ENCODE measurements at places on chromosomes 6 and 20.
A peak's percentile ranks its signal among the peaks of the same experiment; 100 is the strongest.

DNA sequence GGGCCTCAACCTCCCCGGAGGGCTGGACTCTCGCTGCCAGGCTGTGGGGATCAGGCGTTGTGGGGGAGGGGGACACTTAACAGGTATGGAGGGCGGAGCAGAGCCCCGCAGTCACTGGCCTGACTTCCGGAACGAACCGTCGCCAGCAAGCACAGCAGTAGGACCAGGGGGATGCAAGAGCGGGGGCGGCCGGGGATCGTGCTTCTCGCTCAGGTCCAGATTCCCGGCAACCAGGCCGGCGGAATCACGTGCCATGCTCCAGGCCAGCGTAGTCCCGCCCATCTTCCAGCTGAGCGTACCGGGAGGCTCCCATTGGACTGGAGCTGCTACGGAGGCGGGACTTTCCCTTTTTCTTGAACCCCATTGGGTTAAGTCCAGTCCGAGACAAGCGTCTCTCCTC, 10.0 kb upstream of the POU5F1 start:
- no peak for DNase-seq

- DNase-seq = no peak
These were observed 20.3 kb upstream of the ZNF831 start for GRCh38 chr20:59143326-59143725.

- DNase-seq = no peak
These were observed 106.1 kb upstream of the ASF1A start for GRCh38 chr6:118787724-118788423.

GRCh38 chr6:28371706-28372451, 22.1 kb downstream of the ZKSCAN3 start:
- peak; percentile 80 for DNase-seq

DNA sequence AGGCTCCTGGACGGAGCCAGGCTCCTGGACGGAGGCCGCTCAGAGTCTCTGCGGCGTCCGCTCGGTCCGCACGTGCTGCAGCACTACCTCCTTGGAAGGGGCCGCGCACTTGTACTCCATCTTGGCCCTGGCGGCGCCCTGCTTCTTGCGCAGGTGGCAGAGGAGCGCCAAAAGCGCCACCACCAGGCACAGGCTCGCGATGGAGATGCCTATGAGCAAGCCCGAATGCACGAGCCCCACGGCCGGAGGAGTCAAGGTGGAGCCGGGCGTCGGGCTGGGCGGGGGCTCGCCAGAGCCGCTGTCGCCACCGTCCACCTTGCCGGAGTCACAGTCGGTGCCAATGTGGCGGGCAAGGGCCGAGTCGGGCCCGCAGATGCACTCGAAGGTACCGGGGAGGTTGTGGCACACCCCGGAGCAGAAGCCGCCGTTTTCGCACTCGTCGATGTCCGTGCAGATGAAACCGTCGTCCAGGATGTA, 1.7 kb downstream of the THBD start:
- peak; percentile 23 for DNase-seq

- DNase-seq = no peak
These were observed 16.0 kb downstream of the CD40 start for GRCh38 chr20:46133886-46134654.

- DNase-seq = no peak
These were observed 274.2 kb upstream of the CDH4 start for GRCh38 chr20:60977901-60978300.

- no peak for DNase-seq
These were observed 566.3 kb downstream of the DHX35 start for GRCh38 chr20:39528436-39528835.

DNA sequence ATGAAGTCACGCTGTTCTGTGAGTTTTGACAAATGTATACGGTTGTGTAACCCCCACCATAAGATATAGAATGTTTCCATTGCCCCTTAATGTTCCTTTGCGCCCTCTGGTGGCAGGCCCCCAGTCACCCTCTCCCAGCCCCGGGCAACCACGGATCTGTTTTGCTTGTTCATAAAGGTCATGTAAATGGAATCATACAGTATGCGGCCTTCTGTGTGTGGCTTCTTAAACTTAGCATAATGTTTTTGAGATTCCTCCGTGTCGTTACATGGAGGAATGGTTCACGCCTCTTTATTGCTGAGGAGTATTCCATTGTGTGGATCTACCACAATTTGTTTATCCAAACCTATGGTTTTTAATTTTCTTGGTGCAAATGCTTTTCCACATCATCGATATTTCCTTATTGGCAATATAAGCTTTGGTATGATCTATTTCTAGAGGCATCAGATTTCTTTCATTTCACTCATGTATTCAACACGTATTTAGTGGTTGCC, 28.4 kb downstream of the LYRM2 start:
- peak; percentile 33 for DNase-seq

DNA sequence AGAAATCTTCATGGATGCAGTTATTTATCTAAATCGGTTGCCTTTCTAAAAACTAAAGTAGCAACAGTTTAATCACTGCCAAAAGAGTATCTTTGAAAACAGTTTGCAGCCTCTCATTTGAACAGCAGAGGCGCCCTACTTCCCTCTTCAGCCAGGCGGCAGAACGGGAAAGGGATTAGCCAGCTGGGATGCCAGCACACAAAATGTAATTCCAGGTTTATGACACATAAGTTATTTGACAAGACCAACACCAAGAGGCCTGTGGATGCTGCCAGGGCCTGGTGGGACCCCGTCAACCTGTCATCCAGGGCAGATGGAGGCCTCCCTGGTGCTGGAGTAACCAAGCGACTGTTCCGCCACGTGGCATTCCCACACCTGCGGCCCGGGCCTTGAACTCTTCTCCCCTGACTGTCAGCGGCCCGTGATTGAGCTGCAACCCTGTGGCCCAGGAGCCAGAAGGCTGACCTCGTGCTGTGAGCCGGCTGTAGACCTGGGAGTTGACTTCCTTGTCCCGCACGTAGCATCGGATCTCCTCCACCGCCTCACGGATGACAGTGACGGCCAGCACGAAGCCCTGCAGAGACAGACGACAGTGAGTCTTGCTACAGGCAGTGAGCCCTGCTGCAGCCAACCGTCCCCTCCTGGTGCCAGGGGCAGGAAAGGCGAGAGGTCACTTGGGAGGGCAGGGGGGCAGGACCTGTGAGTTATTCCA, 55.5 kb downstream of the ATP9A start:
- DNase-seq = peak; percentile 32

DNA sequence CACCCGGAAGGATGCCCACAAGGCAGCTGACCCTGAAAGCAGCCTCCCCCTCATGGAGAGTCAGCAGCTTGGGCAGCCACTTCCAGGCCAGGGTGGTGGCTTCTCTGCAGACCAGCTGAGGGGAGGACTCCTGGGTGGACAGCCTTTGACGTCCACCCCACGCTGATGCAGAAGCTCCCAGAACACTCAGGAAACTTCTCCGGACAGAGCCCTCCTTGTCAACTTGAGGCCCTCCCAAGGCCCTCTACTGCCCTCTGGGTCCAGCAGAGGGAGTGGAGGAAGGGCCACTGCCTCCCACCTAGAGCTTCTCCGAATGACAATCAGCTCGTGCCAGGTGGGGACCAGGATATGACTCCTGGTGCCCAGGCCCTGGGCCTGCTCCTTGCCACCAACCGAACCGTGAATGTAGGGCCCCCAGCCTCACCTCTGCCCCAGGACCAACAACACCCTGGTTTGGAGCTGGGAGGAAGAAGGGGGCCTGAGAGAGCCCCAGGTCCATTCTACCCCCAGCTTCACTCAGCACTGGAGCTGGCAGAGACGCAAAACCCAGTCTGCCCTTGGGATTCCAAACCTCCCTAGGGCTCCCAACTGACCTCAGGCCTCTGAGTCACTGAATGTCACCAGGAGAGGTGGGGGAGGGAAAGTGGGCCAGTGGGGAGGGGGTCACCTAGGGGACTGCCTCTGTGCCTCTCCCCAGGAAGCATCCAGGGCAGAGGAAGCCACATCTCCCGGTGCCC, 10.9 kb upstream of the SLC22A7 start:
- no peak for DNase-seq

DNA sequence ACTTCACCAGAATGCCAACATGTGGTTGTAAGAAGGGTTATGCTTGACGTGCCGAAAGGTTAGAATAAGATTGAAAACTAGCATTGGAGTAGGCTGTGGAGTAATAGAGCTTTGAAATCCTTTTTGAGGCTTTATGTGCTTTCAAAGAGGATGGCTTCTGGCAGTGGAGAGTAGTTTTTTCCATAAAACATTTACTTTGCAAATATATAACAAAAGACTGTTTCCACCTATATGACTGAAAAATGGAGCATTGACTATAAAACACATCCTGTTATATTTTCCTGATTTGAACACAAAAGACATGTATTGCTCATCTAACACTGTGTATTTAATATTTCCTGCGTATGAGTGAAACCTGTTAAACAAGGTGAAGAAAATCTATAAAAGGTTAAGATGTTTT, 38.8 kb downstream of the ZFAND3 start:
- DNase-seq = no peak

- DNase-seq = peak; percentile 58
These were observed 8.3 kb downstream of the CCM2L start for GRCh38 chr20:32018269-32019155.

DNA sequence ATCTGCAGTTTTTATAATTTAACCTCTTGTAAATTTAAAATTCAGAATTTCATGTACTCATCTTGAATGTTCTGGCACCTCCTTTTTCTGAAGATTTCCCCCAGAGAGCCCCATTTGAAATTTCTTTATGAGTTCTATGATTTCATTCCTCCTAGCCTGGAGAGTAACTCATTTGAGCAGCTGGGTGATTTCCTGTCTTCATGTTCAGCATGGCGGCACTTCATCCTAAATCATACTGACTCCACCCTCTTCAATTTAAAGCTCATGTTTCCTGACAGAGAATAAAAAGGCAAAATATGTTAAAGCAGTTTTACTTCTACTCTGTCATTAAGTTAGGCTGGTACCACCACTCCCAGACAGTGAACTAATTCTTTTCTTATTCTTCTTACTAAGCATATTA, 250.9 kb upstream of the POU3F2 start:
- no peak for DNase-seq

GRCh38 chr20:18718129-18718528, 95.5 kb upstream of the SCP2D1 start:
- no peak for DNase-seq

GRCh38 chr6:125066964-125067363, 86.6 kb upstream of the TPD52L1 start:
- peak; percentile 48 for DNase-seq

GRCh38 chr6:75020971-75021370, 184.9 kb downstream of the COL12A1 start:
- no peak for DNase-seq
